Non-pigmented ciliary epithelial cell (primary cell): ENCODE measurements at places on chromosomes 4 and X.

DNA sequence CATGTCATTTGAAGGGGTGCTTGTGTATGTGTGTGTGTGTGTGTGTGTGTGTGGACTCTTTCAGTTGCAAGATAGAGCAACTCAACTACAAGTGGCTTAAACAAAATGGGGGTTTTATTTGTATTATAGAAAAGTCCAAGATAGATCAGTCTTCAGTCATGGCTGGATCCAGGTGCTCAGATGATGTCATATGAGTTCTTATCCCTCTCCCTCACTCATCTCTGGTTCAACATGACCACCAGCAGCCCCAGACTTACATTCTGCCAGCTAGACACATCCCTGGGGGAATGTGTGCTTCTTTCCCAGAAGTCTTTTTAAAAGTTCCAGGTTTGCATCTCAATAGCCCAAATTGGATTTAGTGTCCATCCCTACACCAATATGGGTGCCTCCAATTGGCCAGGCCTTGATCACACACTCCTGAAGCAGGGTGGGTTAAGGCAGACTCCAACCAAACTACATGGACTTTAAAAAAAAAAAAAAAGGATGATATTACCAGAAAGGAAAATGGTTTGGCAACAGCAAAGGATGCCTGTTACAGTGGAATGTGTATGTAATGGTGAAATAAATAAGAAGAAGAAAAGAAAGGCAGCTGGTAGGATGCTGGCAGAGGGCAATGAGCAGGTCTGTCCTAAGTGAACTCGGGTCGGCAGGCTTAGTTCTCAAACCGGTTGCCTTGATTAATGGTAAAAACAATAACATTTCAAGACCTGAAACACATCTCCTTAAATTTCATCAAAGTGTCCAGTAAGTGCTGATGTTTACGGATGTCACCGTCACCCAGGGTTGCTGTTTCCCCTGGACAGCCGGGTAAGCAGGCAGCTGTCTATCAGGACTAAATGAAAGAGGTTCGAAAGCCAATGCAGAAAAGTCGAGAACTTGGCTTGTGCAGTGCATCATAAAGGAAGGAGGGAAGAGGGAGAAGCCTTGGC lies 107.7 kb downstream of the SMIM20 start:
- no peak for DNase-seq

DNA sequence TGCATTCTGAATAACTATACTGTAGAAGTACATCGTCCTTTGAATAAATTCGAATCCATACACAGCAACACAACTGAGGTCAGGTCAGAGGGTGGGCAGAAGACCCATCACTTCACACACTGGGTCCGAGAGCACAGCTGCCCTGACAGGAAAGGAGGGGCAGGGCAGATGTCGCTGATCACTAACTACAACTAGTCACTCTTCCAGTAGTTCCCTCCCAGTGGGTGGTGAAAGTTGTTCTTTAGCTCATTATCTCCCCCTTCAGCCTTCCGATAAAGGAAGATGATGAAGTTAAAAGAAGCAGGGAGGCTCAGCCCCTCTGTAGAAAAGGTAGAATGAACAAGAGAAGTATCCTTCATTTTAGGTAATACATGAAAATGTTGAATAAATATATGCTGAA lies 278.9 kb downstream of the INPP4B start:
- DNase-seq: no peak

DNA sequence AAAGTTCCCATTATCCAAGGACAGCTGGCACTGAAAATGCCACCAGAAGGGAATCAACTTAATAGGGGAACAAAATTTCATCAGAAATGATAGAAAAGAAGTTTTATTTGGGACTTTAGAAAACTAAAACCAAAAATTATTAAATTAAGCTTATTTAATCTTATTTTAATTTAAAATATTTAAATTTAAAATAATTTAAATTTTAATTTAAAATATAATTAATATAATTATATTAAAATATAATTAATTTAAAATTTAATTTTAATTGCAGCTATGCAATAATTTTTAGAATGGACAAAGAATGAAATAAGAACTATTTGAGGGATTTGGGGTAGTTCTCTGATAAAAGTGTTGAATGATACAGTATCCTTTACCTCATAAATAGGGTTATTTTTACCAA lies 10.2 kb upstream of the VAMP7 start:
- no peak for DNase-seq

GRCh38 chr4:8414377-8414776 lies 26.1 kb downstream of the ACOX3 start:
- no peak for DNase-seq

- no peak for DNase-seq
These were observed 49.5 kb downstream of the SHOX start for GRCh38 chrX:680062-680461.

- no peak for DNase-seq
These were observed 30.8 kb downstream of the RTL5 start for GRCh38 chrX:72100824-72101351.

DNA sequence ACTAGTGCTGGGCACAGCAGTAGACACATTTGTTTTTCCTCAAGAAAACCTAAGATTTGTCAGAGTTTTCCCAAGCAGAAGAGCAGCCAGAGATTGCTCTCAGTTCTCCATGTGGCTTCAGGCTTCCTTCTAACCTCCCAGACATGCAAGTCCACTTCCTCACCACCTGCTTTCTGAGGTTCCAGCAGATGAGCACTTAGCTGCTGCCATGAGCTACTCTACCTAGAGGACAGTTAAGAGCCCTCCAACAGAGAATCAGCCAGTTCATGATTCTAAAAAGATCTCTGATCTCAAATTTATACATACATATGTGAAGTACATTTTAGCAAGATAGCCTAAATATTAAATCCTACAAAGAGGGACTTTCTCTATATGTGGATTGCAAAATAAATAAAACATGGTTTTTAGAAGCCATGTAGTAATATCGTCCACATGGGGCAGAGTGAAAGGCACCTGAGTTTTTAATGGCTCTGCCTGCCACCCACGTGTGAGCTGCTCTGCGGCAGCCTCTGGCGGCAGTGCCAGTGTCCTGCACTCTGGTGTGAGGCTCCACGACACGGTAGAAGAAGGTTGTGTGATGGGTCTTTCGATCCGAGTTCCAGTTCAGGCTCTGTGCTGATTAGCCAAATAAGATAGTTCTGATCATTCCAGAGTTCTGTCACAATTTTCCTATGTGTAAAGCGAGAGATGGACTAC lies 10.3 kb downstream of the CYP4V2 start:
- DNase-seq: no peak

DNA sequence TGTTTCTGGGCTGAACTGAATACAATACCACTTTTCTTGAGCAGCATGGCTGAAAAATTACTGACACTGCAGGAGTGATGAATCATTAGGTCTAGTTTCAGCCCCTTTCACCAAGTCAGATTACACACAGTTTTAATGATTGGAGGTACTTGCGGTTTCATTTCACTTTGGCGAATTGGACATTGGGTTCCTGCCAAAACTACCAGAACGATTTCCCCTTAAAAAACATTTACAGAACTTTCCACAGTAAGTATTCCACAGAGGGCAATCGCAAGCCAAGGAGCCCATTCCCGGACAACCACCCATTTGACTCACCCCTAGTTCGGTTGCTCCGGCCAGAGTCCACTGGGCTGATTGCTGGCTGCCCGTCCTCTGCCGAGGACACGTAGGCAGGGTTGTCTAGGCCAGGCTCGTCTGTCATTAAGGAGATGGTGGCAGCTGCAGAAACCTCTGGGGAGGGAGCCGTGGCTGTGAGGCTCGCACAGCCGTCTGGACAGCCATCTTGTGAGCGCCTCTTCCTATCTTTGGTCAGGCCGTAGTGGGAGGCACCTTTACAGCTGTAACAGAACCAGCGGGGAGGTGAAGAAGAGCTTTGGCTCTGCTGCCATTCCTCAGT lies 83.5 kb downstream of the LNX1 start:
- peak; percentile 67 for DNase-seq

DNA sequence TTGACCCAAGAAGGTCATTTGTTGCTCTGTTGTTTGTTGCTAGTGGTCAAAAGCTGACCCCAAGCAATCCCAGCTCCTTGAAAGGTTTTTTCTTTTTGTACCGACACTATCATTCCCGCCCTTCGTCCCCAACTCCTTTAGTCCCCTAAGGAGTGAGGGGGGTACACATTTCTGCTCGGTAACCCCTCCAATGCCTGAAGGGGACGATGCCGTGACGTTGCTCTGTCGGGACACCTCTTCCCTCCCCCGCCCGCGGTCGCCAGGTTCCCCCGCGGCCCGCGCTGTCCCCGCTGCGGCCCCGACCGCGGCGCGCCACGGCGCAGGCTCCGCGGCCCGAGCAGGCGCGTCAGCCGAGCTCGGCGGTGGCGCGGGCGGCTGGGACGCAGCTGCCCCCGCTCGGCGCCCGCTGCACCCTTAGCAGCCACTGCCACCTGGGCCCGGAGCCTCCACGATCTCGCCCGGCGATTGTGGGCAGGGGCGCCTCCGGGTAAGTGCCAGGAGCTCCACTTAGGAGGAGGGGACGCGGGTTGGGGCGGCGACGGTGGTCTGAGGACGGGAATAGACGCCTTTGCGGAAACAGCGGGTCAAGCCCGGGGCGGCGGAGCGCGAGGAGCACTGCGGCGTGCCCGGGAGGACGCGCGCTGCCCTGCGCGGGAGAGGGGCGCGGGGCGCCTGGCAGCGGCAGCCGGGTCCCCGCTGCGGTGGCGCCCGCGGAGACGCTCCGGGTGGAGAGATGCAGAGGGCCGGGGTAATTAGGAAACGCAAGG lies at the start of gene GLRB:
TSS of gene GLRB (plus strand) at position 340 of the 767 bp plus-strand sequence. CDS start 1,875 bp downstream, outside the sequence.
- DNase-seq: no peak

DNA sequence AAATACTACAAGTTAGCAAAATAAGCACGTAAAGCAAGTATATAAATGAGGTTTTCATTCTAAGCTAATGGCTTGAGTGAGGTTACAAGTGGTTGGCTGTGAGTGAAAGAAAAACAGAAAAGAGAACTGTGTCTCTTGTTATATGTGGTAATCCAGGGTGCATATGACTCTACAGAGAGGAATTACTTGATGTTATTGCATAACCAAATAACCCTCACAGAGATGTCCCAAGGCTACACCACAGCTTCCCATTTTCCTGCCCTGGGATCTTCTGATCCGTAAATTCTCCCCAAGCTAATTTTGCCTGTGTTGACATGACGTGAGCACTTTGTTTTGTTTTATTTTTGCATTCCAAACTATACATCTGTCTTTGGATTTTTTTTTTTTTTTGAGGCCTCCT lies 470.0 kb upstream of the INTU start:
- no peak for DNase-seq

DNA sequence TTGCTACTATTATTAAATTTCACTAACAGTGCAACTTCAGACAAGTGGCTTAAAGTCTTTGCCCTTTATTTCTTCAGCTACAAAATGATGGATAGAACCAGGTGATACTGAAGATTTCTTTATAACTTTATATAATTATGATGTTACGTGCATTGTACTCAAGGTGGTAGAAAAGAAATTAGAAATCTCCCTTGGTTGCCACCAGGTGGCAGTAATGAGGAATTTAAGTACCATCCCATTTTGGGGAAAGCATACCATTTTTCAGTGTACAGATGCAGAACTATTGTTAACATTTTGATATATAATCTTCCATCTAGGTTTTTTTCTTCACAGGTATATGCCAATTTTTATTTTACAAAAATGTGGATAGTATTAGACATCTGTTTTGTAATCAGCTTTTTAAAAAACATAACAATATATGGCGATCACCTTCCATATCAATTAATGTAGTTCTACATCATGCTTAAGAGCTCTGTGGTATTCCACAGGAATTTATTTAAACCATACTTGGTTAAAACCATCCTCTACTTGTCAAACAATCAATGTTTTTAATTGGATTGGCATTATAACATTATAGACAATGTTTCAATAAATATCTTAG lies 37.7 kb upstream of the RAB33B start:
- peak; percentile 15 for DNase-seq

GRCh38 chrX:19237901-19238300 lies 105.8 kb upstream of the PDHA1 start:
- no peak for DNase-seq

DNA sequence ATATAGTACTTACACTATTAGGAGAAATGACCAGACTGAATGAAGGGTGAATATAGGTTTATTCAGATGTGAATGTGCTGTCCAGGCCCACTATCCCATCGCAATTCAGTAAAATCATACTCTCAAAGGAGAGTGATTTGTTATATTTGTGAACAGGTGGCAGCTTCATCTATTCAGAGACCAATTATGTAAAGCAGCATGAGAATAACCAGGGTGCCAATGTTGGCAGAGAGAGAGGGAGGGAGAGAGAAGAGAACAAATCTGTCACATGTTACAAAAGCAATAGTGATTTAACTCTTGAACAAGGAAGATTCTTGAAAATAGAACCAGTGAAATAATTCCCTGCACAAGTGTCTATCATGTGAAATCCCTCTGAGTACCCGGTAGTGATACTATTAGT lies 38.9 kb upstream of the TLL1 start:
- no peak for DNase-seq

GRCh38 chr4:160877087-160877790 lies 1286.6 kb downstream of the FSTL5 start:
- no peak for DNase-seq

GRCh38 chr4:20248155-20248558 lies 3.5 kb upstream of the SLIT2 start:
- peak; percentile 49 for DNase-seq

DNA sequence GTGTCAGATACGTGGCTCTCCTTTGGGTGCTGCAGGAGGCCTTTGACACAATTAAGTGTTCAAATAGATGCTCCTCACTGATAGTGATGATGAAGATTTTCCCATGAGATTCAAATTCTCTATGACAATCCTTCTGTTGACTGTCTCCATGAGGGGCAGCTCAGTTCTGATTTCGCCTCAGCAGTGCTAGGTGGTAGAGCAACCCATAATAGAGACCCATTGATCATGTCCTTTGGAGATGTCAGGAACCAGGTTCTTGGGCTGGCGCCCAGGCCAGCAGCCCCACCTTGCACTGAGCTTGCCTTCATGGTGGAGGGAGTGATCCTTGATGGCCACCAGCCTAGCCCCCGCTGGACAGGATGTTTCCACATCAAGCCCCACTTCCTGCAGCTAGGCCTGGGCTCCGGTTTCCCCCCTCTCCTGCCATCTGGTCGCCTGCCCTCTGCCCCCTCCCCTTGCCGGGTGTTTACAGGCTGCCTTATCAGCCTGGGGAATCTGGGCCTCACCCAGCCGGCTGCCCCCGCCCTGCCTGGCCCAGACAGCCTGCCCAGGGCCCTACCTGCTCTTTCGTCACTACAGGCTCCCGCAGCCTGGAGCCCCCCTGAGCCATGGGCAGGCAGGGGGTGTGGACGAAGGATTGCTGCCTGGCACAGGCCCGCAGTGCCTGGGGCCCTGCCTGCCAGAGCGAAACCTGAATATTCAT lies 12.6 kb downstream of the ELF4 start:
- no peak for DNase-seq
